ENCODE measurements at places on chromosomes 12 and 14.

DNA sequence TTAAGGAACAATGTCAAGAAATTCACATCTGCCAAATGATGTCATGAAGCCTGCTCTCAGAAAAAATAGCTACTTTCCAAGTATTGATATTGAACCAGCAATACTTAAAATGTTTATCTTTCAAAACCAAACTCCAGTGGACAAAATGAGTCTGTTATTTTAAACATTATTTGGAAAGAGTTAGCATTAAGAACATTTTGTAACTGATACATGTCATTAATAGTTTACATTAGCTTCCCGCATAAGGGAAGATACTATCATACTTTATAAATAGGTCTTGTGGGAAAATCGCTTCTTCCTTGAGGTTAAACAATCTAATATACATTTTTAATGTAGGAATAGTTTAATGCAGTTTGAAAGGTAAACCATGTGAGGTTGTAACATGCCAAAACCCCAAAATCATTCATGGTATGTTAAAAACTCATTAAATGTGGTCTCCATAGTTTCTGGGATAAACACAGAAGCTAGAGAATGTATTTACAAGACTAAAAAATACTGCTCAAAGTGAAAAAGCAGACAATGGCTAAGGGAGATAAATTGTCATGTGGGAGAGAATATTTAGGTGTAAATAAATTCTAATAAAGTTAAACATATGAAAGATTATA is 73.4 kb upstream of the ATP2B1 start:
- DNase-seq: no peak

GRCh38 chr14:54348001-54348611 is 48.7 kb upstream of the CDKN3 start:
- DNase-seq: no peak

GRCh38 chr14:50381823-50382287 is 14.8 kb downstream of the CDKL1 start:
- no peak for DNase-seq

DNA sequence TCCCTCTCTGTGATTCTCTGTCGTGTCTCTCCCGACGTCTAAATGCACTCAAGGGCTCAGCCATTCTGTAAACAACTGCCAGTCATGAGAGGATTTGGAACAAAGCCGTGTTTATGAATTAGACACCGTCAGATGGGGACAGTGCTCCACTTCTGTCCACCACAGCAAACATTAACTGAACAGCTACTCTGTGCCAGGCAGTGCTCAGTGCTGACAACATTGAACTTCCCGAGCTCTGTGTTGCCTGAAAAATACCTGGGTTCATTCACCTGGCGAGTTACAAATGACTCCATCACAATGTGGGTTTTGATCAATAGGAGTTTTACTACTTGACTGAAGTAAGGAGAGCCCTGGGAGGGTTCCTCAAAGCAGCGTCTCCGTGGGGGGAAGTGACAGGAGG is 139.3 kb downstream of the GLT1D1 start:
- DNase-seq: no peak

Measured in H9 (cell line).